ENCODE measurements at places on chromosomes 2 and 18. TPM values are rescaled to one million over a fixed set of nuclear protein-coding genes. Genes with fewer than 3 reads are reported as not detected.
A peak's percentile ranks its signal among the peaks of the same experiment; 100 is the strongest.

VAMP5 gene
- 186 TPM for total RNA-seq

CPLX4 gene
- not detected for total RNA-seq

ABHD3 gene
- total RNA-seq, result 10.0 TPM

DNA sequence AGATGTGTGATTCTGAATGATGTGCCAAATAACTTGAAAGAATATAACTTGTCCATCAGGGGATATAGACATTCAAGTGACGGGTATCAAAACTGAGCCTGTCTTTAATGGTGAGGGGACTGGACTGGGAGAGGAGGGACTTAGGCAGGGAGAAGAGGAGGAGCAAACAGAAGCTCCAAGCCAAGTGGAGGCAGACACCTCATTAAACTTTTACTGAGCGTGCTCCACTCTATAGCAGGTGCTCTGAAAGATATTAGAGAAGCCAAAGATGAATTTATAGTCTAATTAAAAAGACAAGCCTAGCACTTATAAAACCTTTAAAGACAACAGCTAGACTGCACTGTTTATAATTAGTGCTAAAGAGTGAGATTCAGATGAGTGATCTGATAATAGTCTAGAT is 47.7 kb upstream of the SMAD2 start:
- no peaks in the 10 kb centered on the region for H3K36me3 ChIP-seq
- no peaks in the 10 kb centered on the region for H3K4me1 ChIP-seq
- peaks cover 15% of the 10 kb centered on the region for H3K27me3 ChIP-seq
- H3K4me3 ChIP-seq, result no peak overlapping the region
- DNase-seq, result no peak

GRCh38 chr18:72612894-72613533 is 68.9 kb upstream of the CBLN2 start:
- H3K4me3 ChIP-seq, result no peak overlapping the region
- DNase-seq, result no peak
- no peaks in the 10 kb centered on the region for H3K4me1 ChIP-seq
- H3K27me3 ChIP-seq, result no peaks in the 10 kb centered on the region
- no peak overlapping the region for H3K27ac ChIP-seq

- no peaks in the 10 kb centered on the region for H3K36me3 ChIP-seq
- H3K4me1 ChIP-seq, result no peaks in the 10 kb centered on the region
- DNase-seq, result no peak
- H3K4me3 ChIP-seq, result peak overlapping the region; percentile 51
- no peak overlapping the region for H3K27ac ChIP-seq
- H3K27me3 ChIP-seq, result no peaks in the 10 kb centered on the region
Measured at GRCh38 chr2:6917761-6918421, 679 bp downstream of the RNF144A start.

DNA sequence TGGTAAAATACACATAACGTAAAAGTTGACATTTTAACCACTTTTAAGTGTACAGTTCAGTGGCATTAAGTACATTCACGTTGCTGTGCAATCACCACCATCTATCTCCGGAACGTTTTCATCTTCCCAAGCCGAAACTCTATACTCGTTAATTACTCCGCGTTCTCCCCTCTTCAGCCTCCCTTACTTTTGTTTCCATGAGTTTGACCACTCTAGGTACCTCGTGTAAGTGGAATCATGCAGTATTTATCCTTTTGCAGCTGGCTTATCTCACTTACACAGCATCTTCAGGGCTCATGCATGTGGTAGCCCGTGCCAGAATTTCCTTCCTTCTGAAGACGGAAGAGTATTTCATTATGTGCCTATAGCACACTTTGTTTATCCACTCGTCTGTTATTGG is 225.2 kb downstream of the SLC4A3 start:
- H3K27me3 ChIP-seq, result no peaks in the 10 kb centered on the region
- no peaks in the 10 kb centered on the region for H3K4me1 ChIP-seq
- no peak for DNase-seq
- no peak overlapping the region for H3K4me3 ChIP-seq
- no peaks in the 10 kb centered on the region for H3K36me3 ChIP-seq

DNA sequence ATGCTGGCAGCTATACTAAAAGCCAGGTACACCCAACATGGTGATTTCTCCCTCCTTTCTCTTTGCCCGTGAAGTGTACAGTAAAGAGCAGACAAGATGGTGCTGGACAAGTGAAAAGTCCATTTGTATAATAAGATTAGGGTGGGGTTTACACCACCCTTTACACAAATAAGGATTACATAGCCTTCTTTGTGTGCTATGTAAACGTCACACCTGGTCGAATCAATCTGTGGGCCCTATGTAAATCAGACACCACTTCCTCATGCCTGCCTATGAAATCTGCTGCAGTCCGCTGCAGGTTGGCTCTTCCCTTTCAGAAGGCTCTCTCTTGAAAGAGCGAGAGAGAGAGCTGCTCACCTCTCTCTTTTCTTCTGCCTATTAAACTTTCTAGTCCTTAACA is 1054.3 kb upstream of the SLC39A10 start:
- no peak overlapping the region for H3K4me3 ChIP-seq
- H3K27ac ChIP-seq, result no peak overlapping the region
- H3K4me1 ChIP-seq, result no peaks in the 10 kb centered on the region
- no peaks in the 10 kb centered on the region for H3K27me3 ChIP-seq
- no peak for DNase-seq

DNA sequence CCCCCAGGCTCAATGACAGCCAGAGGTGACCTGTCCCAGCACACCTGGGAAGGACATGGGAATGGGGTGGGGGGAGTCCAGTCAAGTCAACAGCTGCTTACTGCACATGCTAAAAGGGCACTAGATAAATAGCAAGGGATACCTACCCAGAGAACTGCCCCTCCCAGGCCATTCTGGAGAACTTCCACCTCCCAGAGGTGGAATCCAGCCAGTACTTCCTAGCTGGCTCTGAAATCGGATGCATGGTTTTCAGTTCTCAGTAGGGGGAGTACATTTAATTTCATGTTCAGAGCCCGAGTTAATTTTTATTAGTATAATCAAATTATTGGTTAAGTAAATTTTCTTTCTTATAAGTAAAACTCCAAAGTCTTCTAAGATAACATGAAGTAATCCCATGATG is 28.9 kb upstream of the ITGA6 start:
- H3K4me3 ChIP-seq, result no peak overlapping the region
- no peak for DNase-seq
- no peaks in the 10 kb centered on the region for H3K27me3 ChIP-seq
- peaks cover 3% of the 10 kb centered on the region for H3K4me1 ChIP-seq

DNA sequence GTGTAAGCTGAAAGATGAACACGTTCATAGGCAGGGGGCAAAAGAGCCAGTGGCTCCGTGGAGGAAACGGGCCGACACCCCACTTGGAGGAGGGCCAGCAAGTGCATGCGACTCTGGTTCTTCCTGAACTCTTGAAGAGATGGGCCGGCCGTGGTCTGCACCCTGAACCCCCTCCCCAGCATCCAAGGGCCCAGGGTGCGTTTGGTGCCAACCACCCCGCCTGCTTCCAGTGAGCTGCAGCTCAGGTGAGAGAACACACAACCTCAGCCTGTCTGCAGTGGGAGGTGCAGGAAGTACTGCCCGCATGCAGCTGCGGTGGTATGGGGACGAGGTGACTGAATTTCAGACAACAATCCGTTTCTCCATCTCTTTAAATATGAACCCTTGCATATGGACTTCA is 58.9 kb downstream of the ADNP2 start:
- no peak for DNase-seq
- H3K4me3 ChIP-seq, result no peak overlapping the region
- no peaks in the 10 kb centered on the region for H3K36me3 ChIP-seq
- H3K27ac ChIP-seq, result no peak overlapping the region

DNA sequence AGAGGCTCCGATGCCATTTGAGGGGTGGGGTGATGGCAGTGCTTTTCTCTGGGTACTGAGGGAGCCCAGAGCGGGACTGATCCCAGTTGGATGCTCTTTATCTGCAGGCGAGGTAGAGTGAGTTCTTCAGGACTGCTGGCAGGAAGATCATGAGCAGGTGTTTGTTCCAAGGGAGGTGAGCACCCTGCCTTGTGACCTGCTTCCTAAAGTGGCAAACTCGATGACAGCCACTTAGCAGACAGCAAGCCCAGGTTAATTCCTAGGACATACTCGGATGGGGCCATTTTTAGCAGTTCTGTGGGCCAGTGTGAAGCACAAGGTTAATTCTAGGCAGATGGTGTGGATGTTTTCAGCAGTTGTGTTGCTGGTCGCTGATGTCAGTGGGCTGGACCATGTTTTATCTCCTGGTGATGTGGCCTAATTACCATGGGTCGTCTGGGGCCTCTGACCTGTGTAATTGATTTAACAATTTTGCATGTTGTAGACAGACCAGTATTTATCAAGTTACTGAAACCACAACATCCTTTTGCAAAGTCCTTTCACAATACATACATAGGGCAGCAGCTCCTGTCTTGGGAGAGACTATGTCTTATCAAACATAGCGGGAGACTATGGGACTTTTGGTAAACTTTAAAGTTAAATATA is 4.9 kb downstream of the FKBP1B start:
- H3K36me3 ChIP-seq, result no peaks in the 10 kb centered on the region
- no peak overlapping the region for H3K27ac ChIP-seq
- no peak for DNase-seq
- H3K4me1 ChIP-seq, result peaks cover 3% of the 10 kb centered on the region
- no peaks in the 10 kb centered on the region for H3K27me3 ChIP-seq

- H3K36me3 ChIP-seq, result no peaks in the 10 kb centered on the region
- no peak for DNase-seq
- no peak overlapping the region for H3K27ac ChIP-seq
- H3K4me3 ChIP-seq, result no peak overlapping the region
- H3K27me3 ChIP-seq, result no peaks in the 10 kb centered on the region
Measured at GRCh38 chr2:162256591-162256991, 13.3 kb upstream of the FAP start.

DNA sequence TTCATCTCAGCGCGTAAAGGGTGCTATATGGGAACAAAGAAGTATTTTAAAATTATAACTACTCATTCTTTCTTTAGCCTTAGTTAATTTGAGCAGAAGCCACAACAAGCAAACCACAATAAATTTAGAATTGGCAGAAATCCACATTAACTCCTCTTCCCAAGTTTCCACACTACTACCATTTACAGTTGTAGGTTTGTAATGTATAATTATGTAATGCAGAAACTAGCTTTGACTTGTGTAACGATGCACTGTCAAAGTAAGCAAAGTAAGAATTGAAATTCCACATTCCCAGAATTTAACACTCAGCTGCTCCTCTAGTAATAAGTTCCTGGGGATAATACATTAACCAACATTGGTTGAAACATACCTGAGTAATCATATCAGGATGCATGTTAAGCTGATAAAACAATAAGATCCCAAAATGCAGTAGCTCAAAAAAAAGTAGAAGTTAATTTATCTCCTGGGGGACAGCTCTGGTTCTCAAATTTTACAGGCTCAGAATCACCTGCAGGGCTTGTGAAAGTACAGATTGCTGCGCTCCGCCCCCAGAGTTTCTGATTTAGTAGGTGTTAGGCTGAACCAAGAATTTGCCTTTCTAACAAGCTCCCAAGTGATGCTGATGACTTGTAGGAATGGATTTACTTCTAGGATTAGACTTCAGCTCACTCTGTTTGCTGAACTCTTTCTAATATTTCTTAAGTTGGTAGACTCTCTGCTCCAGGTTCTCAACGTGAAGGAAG is 9.9 kb downstream of the GRP start:
- no peaks in the 10 kb centered on the region for H3K4me1 ChIP-seq
- no peaks in the 10 kb centered on the region for H3K36me3 ChIP-seq
- no peak overlapping the region for H3K4me3 ChIP-seq
- no peak overlapping the region for H3K27ac ChIP-seq
- DNase-seq, result no peak
- peaks cover 6% of the 10 kb centered on the region for H3K27me3 ChIP-seq

DNA sequence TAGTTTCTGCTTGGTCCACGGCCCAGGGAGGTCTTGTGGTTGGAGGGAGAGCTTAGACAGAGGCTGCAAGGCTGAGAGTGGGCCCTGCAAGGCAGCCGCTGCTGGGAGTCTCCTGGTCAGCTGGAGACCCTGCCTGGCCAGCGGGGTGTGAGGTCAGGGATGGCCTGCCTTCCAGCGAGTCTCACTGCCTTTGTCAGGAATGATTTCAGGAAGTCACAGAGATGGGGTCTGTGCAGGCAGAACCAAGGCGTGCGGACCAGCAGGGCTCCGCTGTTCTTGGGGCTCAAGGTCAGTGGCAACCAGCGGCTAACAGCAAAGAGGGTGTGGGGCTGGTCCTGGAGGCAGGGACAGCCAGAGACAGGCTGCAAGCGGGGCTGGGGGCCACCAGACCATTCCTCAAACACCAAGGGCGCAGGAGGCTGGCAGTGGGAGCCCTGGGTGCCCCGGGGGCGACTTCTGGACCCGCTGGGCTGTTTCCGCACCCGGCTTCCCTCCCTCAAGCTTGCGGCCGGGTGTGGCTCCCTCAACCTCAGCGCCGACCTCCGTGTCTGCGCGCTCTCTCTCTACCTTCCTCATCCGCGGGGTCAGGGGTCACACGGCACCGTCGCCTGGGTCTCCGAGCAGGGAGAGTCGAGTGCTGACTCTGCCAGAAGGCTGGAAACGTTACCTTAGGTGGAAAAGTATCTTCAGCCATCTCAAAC is 124.5 kb upstream of the CTDP1 start:
- no peak overlapping the region for H3K27ac ChIP-seq
- no peaks in the 10 kb centered on the region for H3K27me3 ChIP-seq
- no peaks in the 10 kb centered on the region for H3K36me3 ChIP-seq
- DNase-seq, result no peak

DNA sequence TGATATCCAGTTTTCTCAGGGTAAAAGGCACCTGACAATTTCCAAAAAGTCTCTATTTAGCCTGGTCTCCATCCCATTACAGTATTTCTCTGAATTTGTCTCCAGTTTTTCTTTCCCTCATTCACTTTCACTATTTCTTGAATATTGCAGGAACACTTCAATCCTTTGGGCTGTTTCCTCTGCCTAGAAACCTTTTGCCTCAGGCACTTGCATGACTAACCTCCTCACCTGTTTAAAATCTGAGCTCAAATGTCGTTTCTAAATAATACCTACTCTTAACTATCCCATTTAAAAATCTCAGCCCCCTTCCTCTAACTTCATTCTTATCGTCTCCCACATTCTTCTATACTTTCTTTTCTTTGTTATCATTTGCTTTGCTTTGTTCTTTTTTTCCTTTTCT is 9.0 kb downstream of the SCN2A start:
- no peak for DNase-seq
- H3K4me3 ChIP-seq, result no peak overlapping the region
- no peak overlapping the region for H3K27ac ChIP-seq
- no peaks in the 10 kb centered on the region for H3K36me3 ChIP-seq
- peaks cover 2% of the 10 kb centered on the region for H3K27me3 ChIP-seq

DNA sequence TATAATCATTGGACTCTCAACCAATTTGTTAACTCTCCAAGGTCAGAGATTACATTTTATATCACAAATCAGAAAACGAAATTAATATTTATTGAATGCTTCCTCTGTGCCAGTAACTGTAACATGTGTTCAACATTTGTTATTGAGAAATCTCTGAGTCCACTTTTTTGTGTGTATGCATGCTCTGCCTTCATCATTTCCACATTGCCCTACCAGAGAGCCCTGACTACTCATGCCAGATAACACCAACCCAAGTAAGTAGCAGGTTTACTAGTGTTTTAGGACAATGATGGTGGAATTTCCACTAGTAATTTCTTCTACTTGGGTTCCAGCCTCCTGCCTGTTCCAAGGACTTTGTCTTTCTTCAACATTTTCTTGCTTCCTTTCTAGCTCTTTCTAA is 14.2 kb upstream of the FAP start:
- no peaks in the 10 kb centered on the region for H3K27me3 ChIP-seq
- DNase-seq, result no peak
- H3K4me1 ChIP-seq, result peaks cover 14% of the 10 kb centered on the region
- no peaks in the 10 kb centered on the region for H3K36me3 ChIP-seq

Data from endothelial cell of umbilical vein (primary cell).